ENCODE measurements at places on chromosomes 1 and 21. TPM values are rescaled to one million over a fixed set of nuclear protein-coding genes. Genes with fewer than 3 reads are reported as not detected.
A peak's percentile ranks its signal among the peaks of the same experiment; 100 is the strongest.

DNA sequence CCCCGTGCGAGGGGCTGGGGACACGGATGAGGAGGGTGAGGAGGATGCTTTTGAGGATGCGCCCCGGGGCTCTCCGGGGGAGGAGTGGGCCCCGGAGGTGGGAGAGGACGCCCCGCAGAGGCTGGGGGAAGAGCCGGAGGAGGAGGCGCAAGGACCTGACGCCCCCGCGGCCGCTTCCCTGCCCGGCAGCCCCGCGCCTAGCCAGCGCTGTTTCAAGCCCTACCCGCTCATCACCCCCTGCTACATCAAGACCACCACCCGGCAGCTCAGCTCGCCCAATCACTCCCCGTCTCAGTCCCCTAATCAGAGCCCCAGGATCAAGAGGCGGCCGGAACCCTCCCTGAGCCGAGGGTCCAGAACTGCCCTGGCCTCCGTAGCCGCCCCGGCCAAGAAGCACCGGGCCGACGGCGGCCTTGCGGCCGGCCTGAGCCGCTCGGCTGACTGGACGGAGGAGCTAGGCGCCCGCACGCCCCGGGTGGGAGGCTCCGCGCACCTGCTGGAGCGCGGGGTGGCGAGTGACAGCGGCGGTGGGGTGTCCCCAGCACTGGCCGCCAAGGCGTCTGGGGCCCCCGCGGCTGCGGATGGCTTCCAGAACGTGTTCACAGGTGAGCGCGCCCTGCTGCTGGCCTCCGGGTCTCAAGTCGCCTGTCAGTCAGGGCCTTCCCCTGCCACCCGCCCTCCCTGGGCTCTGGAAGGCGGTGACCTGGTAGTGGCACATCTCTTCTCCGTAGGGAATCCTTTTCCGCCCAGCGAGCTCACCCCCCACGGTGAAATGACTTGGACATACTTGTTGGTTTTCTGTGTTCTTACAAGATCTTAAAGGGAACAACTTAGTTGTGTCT is 1.7 kb downstream of the FMN2 start:
- no peak for DNase-seq
- H3K27ac ChIP-seq: no peak overlapping the region
- H3K4me3 ChIP-seq: no peak overlapping the region
- no peaks in the 10 kb centered on the region for H3K4me1 ChIP-seq
- peaks cover 49% of the 10 kb centered on the region for H3K27me3 ChIP-seq
- no peaks in the 10 kb centered on the region for H3K36me3 ChIP-seq

The LMNA gene
- 204 TPM for total RNA-seq

DNA sequence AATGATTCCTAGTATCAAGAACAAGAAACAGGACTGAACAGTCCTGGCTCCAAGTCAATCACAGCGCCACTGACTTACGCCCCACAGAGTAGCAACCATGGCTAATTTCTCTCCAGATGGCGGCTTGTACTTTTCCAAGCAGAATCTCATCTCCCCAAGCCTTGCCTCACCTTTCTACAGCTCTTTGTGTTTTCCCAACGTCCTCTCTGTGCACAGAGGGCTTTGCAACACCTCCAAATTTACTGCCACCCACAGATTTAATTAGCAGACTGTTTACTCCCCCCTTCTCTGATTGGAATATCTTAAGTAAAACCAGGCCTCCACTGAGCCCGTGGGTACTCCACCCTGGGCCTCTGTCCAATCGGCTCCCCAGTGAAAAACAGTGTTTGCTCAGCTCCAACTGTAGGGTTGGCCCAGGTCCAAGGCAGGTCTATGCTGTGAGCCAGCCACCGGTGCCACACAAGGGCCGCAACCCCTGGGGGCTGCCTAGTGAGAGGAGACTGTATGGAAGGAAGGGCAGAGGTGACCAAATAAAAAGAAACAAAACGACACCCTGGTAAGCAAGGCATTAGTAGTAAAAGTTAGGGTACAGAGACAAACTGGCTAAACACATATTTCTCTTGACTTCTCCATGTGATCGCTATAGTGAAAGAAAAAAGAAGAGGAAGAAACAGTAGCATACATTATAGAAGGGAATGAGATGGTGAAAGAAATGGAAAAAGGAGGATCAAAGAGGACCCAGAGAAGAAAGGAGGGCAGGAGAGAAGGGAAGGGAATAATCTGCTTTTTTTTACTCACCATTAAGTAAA is 128.4 kb upstream of the SOD1 start:
- H3K27ac ChIP-seq: no peak overlapping the region
- peaks cover 10% of the 10 kb centered on the region for H3K4me1 ChIP-seq
- peak; percentile 30 for DNase-seq
- H3K36me3 ChIP-seq: no peaks in the 10 kb centered on the region

DNA sequence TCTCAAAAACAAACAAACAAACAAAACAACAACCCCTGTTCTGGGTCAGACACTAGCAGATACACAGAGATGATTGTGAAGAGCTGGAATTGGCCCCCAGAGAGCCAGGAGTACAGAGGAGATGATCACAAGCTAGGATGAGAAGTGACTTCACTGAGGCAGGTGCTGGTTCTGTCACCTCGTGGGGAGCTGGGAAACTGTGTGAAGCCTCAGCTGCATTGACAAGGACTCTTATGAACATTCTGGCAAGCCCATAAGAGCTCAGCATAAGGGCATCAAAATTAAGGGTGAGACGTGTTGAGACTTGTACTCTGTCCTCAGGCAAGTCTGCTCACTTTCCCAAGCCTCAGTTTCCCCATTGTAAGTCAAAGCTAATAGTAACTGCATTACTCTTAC is 14.7 kb upstream of the PTP4A2 start:
- H3K36me3 ChIP-seq: no peaks in the 10 kb centered on the region
- H3K4me3 ChIP-seq: no peak overlapping the region

The ZSWIM5 gene
- total RNA-seq: 0.46 TPM

DNA sequence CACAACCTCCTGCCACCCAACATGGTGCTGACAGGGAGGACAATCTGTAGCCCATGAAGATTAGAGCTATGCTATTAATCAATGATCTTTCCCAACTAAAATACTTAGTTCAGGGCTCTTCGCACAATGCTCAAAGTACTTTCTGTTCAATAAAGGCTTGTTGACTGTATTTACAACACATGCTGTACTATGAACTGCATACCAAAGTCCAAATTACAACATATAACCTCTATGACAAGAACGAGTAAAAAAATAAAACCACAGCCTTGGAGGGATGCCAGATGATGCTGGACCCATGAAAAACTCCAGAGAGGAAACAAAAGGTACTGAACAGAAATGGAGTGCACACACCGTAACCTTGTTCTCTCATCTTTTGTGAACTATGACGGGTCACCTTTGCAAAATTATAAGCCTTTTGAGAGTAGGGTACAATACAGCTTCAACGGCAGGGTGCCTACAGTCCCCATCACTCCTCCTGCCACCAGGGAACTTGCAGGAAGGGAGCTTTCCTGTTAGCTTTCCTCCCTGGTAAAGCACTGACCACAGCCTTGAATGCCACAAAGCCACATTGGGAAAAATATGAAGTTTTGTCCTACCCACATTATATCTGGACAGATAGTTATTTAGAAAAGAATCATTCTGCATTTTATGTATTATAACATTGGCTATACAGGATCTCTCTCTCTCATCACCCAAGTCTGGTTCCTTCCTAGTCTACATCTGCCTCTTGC is 175.6 kb downstream of the NRIP1 start:
- H3K27ac ChIP-seq: no peak overlapping the region
- no peak for DNase-seq
- no peak overlapping the region for H3K4me3 ChIP-seq
- no peaks in the 10 kb centered on the region for H3K27me3 ChIP-seq

GRCh38 chr1:245888809-245889208 is 618.3 kb downstream of the SMYD3 start:
- H3K27me3 ChIP-seq: no peaks in the 10 kb centered on the region
- DNase-seq: peak; percentile 62
- H3K4me1 ChIP-seq: peaks cover 8% of the 10 kb centered on the region
- no peak overlapping the region for H3K27ac ChIP-seq

DNA sequence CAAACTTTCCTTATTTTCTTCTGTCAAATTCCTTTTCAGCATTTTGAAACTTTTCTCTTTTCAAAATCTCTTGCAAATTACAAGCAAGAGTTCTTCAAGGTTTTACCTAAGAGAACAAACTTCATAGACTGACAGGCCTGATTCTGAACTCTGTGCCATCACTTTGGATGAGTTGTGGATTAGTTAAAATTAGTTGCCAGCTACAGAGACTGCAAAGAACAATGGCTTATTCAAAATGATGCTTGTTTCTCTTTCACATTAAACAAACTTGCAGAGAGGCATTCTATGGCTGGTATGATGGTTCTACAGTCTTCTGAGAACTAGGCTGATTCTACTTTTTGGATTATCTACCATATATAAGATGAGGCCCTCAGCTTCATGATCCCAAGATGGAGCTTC is 3.8 kb downstream of the LRRC8B start:
- H3K4me3 ChIP-seq: no peak overlapping the region
- H3K27me3 ChIP-seq: no peaks in the 10 kb centered on the region
- no peak for DNase-seq

The TTC24 gene
- not detected for total RNA-seq

All from A673 (cell line).